Stimulated activated CD4-positive, alpha-beta T cell treated with anti-CD3 and anti-CD28 coated beads, Interleukin-1b, Interleukin-23, amount 100 ng/mL, for 4 hours (primary cell): ENCODE measurements at places on chromosomes 1 and 21.

DNA sequence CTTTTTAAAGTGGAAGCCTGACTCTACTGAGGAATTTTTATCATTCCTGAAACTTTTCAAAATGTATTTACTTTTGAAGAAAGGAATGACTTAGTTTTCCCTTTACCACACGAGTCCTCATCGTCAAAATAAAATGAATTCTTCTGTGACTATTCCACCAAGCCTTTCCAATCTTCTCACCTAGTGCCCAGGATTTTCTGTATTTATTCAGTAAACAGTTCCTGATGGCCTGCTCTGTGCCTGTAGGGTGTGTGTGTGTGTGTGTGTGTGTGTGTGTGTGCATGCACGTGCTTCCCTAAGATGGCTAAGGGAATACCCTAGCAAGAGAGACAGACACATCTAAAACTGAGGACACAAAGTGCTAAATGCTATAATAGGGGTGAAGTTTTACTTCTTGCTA is 395.0 kb upstream of the USP24 start:
- no peak for DNase-seq

- DNase-seq: peak; percentile 12
These were observed 1.1 kb downstream of the TOR1AIP1 start for GRCh38 chr1:179883040-179883744.

- no peak for DNase-seq
These were observed 140.7 kb upstream of the PTBP2 start for GRCh38 chr1:96580920-96581319.

DNA sequence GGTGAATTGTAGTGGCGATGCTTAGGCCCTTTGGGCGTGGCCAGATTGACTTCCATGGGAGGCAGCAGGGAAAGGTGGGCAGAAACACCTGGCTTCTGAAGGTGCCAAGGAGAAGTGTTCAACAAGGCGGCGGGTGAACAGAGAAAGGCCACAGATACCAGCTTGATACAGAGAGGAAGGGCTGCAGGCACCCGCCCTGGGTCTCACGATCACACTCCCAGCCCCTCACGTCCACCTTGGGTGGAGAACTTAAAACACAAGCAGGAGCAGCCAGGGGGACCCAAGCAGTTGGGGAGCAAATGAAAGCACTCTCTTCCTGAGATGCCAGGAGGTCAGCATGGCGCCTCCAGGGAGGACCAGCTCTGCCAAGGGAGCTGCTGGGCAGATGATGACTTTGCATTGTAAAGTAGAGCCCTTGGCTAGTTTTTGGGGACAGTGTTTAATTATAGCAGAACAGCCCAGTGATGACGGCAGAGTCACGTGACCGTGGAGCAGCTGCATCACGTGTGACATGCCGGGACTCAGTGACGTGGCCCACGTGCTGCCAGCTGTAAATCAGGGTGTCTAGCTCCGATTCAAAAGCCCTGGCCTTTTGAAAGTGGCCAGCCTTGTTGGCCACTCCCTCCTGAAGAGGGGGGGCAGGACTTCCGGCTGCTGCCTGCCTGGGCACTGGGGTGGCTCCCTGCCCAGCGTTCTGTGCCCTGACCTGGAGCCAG is 19.0 kb downstream of the SLC37A1 start:
- DNase-seq: no peak

DNA sequence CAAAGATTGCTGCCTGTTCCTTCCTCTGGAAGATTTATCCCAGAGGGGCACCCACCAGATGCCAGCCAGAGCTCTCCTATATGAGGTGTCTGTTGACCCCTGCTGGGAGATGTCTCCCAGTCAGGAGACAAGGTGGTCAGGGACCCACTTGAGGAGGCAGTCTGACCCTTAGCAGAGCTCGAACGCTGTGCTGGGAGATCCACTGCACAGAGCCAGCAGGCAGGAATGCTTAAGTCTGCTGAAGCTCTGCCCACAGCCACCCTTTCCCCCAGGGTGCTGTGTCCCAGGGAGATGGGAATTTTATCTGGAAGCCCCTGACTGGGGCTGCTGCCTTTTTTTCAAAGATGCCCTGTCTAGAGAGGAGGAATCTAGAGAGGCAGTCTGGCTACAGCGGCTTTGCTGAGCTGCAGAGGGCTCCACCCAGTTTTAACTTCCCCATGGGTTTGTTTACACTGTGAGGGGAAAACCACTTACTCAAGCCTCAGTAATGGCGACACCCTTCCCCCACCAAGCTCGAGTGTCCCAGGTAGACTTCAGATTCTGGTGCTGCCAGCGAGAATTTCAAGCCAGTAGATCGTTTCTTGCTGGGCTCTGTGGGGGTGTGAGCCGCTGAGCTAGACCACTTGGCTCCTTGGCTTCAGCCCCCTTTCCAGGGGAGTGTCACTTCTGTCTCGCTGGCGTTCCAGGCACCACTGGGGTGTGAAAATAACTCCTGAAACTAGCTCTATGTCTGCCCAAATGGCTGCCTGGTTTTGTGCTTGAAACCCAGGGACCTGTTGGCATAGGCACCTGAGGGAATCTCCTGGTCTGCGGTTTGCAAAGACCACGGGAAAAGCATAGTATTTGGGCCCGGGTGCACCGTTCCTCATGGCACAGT is 51.1 kb upstream of the PDC start:
- no peak for DNase-seq

GRCh38 chr1:23167353-23168078 is 1.1 kb downstream of the LUZP1 start:
- DNase-seq: no peak

GRCh38 chr1:115643666-115644065 is 1.9 kb downstream of the VANGL1 start:
- DNase-seq: no peak

- DNase-seq: no peak
These were observed 237.0 kb downstream of the PTPRU start for GRCh38 chr1:29473161-29473855.

- no peak for DNase-seq
These were observed 9.9 kb upstream of the PAQR6 start for GRCh38 chr1:156257711-156258110.

- DNase-seq: no peak
These were observed 56.6 kb downstream of the LTN1 start for GRCh38 chr21:28936036-28936435.

- no peak for DNase-seq
These were observed 39.5 kb downstream of the RASAL2 start for GRCh38 chr1:178133239-178133989.

GRCh38 chr1:112527266-112528010 is 18.7 kb downstream of the WNT2B start:
- no peak for DNase-seq

DNA sequence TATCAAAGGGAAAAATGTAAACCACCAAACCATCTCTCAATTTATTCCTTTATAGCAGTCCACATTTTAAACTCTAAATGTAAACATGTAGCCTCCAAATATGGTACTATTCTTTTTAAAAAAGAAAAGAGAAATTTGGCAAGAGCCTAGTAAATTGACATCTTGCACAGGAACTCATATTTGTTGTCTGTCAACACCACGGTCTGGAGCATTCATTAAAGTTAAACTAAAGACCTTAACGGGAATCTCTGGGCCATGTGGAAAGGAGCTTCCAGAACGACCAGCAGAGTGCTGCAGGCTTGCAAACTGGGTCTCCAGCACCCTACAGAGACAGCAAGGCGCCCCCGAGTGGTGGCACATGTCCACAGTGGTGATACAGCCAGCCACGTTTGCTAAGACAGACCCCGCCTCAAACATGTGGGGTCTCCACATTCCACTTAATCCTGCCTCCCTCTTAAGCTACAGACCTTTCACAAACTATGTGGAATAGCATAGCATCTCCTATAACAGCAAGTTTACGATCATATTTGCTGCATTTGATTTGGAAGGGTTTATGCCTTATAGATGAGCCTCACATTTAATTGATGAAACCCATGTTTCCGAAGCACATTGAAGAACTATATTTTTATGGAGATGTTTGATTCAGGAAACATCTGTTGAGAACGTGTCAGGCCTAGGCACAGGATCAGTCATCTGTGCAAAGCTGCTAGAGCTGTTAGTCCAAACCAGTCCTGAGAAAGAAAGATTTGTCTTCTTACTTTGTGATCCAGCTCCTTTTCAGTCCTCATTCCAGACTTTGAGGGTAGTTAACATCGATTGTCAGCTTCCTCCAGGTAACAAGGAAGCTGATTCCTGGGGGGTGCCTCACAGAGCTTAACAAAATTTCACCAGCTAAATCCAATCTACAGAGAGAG is 96.4 kb upstream of the BACE2 start:
- DNase-seq: no peak

GRCh38 chr1:111742938-111743549 is 3.8 kb upstream of the INKA2 start:
- DNase-seq: no peak

DNA sequence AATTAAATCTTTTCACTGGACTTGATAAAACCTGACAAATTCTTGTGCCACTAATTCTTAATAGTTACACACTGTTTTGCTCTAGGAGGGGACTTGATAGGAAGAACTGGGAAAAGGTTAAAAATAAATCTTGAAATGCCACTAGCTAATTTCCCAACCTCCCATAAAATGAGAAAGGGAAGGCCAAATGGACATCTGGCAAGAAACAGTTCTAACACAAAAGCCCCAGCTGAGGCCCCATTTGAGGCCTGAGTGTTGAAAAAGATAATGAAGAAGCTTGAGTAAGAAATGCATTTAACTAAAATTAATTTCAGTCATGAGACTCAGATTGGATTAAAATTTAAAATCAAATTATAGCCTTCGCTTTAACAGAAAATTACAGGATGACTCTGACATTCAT is 11.2 kb upstream of the RAP1GAP start:
- no peak for DNase-seq

GRCh38 chr1:76510672-76511557 is 356.4 kb upstream of the ST6GALNAC5 start:
- no peak for DNase-seq

DNA sequence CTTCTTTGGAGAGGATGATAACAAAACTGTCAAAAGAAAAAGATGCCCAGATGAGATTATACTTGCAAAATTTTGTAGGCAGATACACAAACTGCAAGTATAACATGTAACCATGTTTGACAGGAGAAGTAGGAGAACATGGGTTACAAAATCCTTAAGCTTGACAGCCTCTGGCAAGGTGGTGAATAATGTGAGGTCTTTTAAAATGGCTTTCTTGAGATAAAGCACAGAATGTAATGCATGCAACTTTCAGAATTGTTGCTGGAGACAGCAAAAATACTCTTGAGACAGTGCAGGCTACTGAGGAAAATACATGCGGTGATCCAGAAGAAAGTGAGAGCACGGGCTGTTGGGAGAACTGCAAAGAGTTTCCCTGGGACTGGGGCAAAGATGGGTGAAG is 24.7 kb downstream of the DNAJC6 start:
- DNase-seq: no peak

DNA sequence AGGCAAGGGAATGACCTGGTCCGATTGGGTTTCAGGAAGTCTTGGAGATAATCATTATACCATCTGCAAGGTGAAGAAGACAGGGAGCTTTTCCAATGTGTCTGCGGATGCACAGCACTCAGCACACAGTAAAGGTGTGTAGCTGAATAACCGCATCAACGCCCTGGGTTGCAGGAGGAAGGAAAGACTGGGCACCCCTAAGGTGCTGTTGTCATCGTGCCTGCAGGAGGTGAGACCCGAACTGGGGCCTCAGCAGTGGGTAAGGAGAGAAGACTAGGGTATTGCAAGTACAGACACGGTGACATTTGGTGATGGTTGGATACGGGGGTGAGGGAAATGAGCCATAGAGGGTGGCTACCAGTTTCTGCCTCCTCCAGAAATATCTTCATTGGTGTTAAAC is 1.1 kb upstream of the TRIM62 start:
- DNase-seq: no peak

DNA sequence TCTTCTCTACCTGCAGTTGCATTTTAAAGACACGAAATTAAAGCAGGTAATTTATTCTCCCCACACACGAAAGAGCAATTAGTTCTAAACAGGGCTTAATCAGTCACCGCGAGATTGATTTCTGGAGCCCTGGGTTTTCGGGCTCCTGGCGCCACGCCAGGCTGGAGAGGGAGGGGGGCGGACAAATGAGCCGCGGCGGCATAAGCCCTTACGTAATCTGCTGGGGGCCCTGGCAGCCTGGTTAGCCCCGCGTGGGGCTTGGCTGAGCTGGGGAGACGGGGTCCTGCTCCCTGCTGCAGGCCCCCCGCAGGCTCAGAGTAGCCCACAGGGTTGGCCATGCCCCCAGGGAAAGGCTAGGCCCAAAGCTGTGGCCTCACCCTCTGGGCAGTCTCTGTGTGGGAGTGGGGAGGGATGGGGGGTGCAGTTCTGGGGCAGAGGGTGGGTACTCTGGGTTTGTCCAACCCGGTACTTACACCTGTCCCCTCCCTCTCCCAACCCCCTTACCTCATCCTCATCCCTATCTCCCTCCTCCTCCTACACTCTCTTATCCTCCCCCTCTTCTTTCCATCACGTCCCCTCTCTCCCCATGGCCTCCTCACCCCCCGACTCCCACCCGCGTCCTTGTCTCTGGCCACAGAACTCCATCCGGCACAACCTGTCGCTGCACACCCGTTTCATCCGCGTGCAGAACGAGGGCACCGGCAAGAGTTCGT is 19.9 kb downstream of the FOXO6 start:
- no peak for DNase-seq

GRCh38 chr1:16905868-16906702 is 10.3 kb downstream of the RNU1-2 start:
- DNase-seq: no peak

GRCh38 chr21:20998456-20998789 is 214 bp downstream of the NCAM2 start:
- DNase-seq: no peak

- no peak for DNase-seq
These were observed 35.7 kb upstream of the THEM4 start for GRCh38 chr1:151944857-151945575.

DNA sequence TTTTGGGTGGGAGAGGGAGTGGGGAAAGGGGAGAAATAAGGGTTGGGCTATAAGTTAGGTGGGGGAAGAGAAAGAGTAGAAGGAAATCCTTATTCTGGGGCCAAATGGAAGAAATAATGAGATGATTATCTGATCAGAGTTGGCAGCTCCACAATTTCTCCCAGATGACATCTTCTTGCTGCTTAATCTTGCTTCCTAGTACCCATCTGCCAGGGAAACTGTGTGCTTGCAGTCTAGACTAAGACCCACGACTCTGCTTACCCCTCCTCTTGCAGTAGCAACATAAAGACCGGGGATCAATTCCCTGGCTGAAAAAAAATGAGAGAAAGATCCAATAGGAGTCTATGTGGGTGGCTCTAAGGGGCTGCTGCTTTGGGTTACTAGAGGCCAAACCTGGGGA is 95.6 kb downstream of the PAPPA2 start:
- no peak for DNase-seq

DNA sequence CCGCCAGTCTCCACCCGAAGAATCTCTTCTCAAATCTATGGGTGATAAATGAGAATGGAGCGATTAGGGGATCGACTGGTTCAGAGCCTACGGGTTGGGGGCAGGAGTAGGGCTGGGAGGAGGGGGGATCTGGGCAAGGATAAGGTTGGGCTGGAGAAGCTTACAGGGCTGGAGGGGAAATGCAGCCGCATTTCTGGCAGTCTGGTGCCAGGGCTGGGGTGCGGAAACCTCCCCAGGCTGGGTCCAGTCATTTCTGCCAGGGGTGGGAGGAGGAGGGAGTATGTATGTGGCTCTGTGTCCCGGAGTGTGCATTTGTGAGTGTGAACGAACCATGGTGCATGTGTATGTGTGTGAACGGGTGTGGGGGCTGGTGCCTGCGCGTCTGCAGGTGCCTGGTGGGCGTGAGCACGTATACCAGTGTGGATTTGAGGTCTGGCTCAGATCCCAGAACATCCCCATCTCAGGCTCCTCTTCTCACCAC is 10.2 kb downstream of the C1orf216 start:
- DNase-seq: no peak
